ENCODE measurements at places on chromosomes 7 and 10. TPM values are rescaled to one million over a fixed set of nuclear protein-coding genes. Genes with fewer than 3 reads are reported as not detected.

The IFIT1 gene
- total RNA-seq = 14.5 TPM

The TFAM gene
- total RNA-seq = 18.5 TPM

The C10orf143 gene
- 5.4 TPM for total RNA-seq

The PLEKHS1 gene
- not detected for total RNA-seq

The LIPJ gene
- not detected for total RNA-seq

The GNAT3 gene
- not detected for total RNA-seq

The ACTR3C gene
- total RNA-seq = 10.0 TPM

The ASB10 gene
- not detected for total RNA-seq

Data from gastroesophageal sphincter (tissue), 4 donors.